ENCODE measurements at places on chromosomes 11 and 22.

DNA sequence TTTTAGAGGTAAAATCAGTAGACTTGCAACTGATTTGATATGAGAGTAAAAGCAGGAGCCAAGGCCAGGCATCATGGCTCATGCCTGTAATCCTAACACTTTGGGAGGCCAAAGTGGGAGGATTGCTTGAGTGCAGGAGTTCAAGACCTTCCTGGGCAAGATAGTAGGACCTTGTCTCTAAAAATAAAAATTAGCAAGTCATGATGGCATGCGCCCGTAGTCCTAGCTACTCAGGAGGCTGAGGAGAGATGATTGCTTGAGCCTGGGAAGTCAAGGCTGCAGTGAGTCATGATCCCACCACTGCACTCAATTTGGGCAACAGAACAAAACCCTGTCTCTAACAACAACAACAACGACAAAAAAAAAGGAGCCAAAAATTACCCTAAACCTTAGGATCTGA lies 13.5 kb downstream of the SGSM3 start:
- DNase-seq, result peak; percentile 82

GRCh38 chr11:68025047-68025446 lies 5.4 kb upstream of the NDUFS8 start:
- peak; percentile 25 for DNase-seq

DNA sequence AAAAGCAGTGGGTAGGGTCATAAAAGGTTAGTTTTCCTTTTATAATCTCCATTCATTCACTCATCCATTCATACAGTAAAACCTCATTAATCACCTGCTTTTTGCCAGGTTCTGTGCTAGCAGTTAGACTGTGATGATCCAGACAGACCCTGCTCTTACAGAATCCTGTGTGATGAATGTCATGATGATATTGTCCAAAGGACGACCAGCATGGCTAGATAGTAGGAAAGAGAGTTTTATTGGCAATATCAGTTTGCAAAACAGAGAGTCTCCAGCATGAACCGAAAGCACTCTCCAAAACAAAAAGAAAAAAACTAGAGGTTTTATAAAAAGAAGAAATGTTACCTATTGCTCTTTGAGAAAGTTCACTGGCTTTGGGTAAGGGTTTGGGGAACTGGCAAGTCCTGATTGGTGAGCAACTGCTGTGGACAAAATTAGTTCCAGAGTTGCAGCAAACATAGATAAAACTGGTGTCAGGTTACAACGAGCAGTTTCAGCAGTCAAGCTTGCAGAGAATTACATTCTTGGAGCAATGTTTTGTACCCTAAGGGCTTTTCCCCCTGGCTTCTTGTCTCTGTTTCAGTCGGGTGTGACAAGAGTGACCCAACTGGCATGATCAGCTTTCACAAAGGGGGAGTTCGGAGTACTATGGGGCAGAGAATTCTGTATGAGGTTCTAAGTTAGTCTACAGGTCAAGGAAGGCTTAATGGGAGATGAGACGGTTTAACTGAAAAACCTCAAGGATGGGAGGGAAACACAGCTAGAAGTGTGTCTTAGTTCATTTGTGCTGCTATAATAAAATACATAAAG lies 58.3 kb downstream of the HSD17B12 start:
- peak; percentile 86 for DNase-seq

DNA sequence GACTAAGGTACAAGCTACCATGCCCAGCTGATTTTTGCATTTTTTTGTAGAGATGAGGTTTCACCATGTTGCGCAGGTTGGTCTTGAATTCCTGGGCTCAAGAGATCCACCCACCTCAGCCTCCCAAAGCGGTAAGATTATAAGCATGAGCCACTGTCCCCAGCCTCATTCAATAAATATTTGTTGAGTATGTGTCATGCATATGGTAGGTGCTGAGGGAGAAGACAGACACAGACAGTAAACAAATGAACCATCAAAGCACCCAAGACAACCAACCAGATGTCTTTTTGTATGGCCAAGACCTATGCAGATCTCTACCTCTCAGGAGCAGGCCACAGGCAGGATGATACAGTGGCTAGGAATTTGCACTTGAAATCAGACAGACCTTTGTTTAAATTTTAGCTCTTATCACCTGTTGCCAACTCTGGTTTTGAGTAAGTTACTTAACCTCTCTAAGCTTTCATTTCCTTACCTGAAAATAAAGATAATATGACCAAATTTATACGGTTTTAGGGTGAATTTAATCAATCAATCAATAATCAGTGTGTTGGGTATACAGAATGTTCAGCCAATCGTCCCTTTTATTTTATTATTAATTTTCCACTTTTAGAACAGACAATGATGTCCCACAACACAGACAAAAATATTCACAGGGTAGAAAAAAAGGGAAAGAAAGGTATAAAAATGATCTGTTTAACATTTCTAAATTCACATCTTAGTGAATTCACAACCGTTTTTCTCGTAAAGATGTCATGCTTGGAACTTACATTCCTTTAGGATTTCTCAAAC lies 128.2 kb downstream of the SGSM3 start:
- DNase-seq, result peak; percentile 97

GRCh38 chr22:26983311-26983710 lies 325.9 kb downstream of the MIAT start:
- DNase-seq, result no peak

- DNase-seq, result peak; percentile 90
Measured at GRCh38 chr22:36328635-36329253, 59.0 kb downstream of the MYH9 start.

DNA sequence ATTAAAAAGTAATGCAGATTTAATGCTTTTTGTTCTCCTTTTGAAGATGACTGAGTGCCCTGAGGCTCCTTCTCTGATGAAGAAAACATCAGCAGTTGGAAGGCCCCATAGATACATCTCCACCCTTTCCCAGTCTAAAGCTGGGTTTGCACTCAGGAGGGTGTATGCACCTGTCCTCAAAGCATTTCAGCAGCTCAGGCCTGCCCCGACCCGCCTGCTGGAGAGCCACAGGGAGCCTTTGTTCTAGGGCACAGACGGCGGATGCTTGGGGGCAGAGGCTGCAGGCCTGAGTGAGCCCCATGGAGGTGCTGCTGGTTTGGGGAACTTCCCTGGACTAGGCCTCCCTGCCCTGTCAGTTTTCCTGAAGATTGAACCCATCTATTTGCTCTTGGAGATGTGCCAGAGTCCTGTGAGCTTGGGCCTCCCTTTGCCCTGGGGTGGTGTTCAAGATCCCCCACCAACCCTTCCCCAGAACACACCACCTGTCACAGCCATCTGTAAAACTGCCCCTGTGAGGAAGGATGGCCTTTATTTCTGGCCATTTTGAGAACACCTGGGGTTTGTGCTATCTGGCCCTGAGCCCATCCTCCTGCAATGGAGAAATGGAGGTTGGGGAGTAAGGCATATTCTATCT lies 160.0 kb downstream of the NAV2 start:
- no peak for DNase-seq

DNA sequence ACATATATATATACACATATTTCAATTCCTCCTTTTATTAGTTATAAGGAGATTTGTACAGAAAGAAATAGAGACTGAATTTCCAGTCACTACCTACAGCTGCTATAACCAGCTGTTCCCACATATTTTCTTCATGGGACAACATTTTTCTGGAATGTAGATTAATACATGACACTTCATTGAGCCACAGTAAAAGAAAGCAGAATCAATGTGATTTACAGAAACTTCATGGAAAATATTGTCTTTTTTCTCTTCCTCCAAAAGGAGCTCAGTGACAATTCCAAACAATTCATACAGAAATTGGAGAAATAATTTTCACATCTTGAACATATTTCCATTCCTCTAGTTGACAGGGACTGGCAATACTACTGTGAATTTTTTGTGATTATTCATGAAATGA lies 249.2 kb downstream of the DLG2 start:
- no peak for DNase-seq

GRCh38 chr11:43573233-43573632 lies 107.3 kb upstream of the HSD17B12 start:
- DNase-seq, result no peak

Data from fibroblast of skin of back (primary cell).